ENCODE measurements at places on chromosomes 13 and 19. TPM values are rescaled to one million over a fixed set of nuclear protein-coding genes. Genes with fewer than 3 reads are reported as not detected.

GRCh38 chr19:49808711-49809159, 4.4 kb downstream of the FUZ start:
- DNase-seq: peak; percentile 96

CACNG6 gene
- 0.58 TPM for total RNA-seq

GRCh38 chr19:48685583-48685982, 10.2 kb upstream of the FUT2 start:
- no peak for DNase-seq

GRCh38 chr13:26457212-26457611, 100.3 kb upstream of the WASF3 start:
- DNase-seq: no peak

DNA sequence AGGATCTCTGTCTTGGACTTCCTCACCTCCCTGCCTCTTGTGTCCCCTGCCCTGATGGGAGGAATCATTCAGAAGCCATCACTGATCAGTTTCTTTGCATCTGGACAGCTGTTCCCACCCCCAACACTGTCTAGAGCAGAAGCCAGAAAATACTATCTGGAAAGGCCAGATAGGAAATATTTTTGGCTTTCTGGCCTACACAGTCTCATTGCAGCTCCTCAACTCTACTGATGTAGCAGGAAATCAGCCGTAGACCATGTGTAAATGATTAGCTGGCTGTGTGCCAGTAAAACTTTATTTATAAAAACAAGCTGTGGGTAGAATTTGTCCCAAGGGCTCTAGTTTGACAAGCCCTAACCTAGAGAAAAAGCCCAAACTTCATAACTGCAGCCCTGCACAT, 5.6 kb downstream of the SIGLEC7 start:
- no peak for DNase-seq

DNA sequence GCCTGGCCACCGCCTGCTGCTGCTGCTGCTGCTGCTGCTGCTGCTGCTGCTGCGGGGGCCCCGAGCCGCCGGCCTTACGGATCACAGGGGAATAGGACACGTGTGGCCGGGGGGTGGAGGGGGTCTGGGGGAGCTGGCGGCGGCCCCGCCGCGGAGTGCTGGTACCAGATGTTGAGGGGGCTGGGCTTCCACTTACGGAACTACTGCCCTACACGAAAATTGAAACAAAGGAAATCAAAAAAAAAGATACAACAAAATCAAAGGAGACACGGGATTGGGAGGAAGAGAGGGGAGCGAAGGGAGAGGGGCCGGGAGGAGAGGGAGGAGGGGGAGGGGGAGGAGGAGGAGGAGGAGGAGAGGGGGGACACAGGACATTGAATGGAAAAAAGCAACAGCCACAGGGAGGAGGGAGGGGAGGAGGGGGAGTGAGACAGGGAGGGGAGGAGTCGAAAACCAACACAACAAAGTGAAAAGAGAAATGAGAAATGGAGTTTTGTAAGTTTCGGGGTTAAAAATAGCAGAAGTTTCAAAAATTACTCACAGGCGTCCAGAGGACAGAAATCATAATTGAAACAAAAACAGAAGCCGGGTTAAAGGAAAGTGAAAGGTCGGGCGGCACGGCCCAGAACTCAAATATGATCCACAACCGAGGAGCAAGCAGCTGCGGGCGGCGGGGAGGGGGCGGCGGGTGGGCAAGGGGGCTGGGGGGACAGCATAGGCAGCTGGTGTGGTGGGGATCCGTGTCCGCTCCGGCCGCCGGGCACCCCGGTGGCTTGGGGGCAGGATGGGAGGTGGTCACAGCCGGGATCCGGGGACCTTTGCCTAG, 57.8 kb downstream of the IER2 start:
- DNase-seq: peak; percentile 33
